Osteoblast (primary cell): ENCODE measurements at places on chromosomes 2 and 18. TPM values are rescaled to one million over a fixed set of nuclear protein-coding genes. Genes with fewer than 3 reads are reported as not detected.

- DNase-seq, result no peak
Observed at GRCh38 chr2:109135359-109136197, 6.6 kb downstream of the SH3RF3 start.

GRCh38 chr18:62781893-62782292 is 66.6 kb downstream of the PHLPP1 start:
- peak; percentile 58 for DNase-seq

- DNase-seq, result peak; percentile 44
Observed at GRCh38 chr2:10901160-10901939, 10.4 kb upstream of the KCNF1 start.

DNA sequence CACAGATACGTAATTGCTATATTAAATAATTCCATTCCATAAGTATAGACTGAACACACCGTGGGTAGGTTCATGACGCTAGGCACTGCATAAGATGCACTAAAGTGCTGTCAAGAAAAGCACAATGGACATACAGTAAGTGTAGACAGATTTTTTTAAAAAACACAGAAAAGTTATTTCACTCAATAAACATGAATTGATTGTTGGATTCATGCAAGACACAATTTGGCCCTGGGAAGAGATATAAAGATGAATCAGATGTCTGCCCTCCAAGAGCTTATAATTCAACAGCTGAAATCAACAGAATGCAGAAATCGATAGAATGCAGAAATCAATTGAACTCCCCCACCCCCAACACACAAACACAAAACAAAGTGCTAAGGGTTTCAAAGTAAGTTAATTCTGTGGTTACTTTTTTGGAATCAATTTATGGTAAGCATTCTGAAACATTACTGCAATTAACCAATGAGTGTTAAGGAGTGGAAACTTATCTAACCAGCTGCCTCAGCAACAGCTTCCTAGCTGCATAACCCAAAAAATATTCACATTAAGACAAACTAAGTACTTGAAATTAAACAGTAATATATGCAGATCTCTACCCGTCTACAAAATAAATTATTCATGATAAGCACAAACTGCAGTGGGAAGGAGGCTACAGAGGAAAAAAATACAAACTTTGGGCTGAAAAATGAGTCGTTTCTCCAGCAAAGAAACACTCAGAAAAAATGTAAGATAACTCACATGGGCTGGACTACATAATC is 1.6 kb downstream of the NBAS start:
- DNase-seq, result no peak

GRCh38 chr18:56152551-56153310 is 485.7 kb downstream of the TXNL1 start:
- DNase-seq, result no peak

GRCh38 chr2:19722531-19722971 is 179.2 kb downstream of the TTC32 start:
- DNase-seq, result no peak

DNA sequence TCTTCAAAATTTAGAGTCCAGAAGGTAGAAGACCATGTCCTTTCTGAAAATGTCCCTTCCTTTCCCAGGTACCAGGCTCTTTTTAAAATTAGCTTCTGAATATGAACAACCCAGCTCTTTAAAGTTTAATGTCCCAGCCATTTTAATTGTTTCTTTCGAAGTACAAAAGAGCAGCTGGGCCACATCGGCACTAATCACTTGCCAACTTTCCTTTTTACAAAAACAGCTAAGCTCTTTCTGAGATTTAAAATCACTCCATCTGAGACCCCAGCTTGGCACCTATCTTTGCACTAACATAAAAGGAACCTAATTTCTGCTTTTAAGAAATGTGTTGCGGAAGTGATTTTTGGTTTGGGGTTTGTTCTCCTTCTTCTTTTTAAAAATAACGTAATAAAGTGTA is 2.6 kb downstream of the BOD1L2 start:
- DNase-seq, result no peak

DNA sequence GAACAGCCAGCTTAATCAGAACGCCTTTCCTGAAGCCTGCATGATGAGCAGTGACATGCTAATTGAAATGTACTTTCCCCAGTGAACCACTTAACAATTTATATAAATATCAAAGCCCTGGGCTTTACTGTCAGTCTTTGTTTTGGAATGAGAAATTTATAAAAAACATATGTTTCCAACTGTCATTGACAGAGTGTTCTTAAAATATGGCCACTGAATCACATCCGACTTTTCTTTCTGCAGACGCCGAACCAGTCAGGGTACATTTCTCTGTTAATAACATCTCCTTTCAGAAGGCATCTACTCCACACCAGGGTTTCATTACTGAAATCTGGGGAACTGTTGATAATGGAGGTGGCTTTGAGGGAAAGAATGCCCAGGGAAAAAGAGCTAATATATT is 343.7 kb downstream of the INSIG2 start:
- DNase-seq, result no peak

GRCh38 chr2:231422056-231422455 is 26.5 kb downstream of the B3GNT7 start:
- DNase-seq, result no peak

GRCh38 chr2:118345465-118345864 is 257.2 kb downstream of the INSIG2 start:
- DNase-seq, result no peak

GRCh38 chr2:105803773-105804172 is 59.1 kb downstream of the NCK2 start:
- DNase-seq, result no peak

- no peak for DNase-seq
Observed at GRCh38 chr2:11450791-11451190, 15.2 kb downstream of the E2F6 start.

DNA sequence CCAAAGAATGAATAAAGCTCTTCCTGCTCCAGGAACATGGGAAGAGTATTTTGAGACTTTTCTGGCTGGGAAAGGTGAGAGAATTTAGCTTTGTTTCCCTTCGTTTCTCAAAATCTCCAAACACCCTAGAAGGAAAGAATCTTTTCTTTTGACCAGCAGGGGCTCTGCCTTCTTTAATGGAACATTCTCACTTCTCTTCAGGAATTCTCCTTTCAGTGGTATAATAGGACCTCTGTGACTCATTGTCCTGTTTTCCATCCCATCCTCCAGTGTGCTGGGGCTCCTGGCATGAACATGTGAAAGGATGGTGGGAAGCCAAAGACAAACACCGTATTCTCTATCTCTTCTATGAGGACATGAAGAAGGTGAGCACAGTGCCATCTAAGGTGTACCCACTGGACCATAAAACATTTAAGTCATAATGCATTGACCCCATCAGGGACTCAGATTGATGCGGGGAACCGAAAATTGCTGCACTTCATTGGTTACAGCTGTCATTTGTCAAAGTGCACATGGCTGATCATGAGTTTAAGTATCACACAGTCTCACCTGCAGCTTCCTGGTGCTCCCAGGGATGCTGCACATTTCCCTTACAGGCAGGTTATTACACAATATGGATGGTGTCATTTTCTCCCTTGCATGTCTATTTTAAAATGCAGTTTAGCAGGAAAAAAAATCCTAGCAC is 5.5 kb downstream of the SULT1C4 start:
- peak; percentile 46 for DNase-seq

- DNase-seq, result peak; percentile 39
Observed at GRCh38 chr2:19488009-19488691, 129.7 kb upstream of the OSR1 start.

Gene ATP8B1
- total RNA-seq, result 41.5 and 46.7 TPM in 2 replicates

Gene GMCL1
- total RNA-seq, result 8.7 and 11.2 TPM in 2 replicates

Gene LPIN1
- total RNA-seq, result 111 and 117 TPM in 2 replicates

Gene WDR54
- total RNA-seq, result 21.2 and 23.9 TPM in 2 replicates

Gene CIDEA
- not detected in 2 replicates for total RNA-seq

Gene CCDC138
- total RNA-seq, result 5.1 and 6.5 TPM in 2 replicates

Gene ITPRID2
- 99.6 and 108 TPM in 2 replicates for total RNA-seq
